ENCODE measurements at places on chromosomes 7 and 10. TPM values are rescaled to one million over a fixed set of nuclear protein-coding genes. Genes with fewer than 3 reads are reported as not detected.

GRCh38 chr7:28078036-28078901, 102.3 kb downstream of the JAZF1 start:
- no peaks in the 10 kb centered on the region for H3K27me3 ChIP-seq
- H3K36me3 ChIP-seq = no peaks in the 10 kb centered on the region
- H3K4me1 ChIP-seq = peaks cover 3% of the 10 kb centered on the region
- no peak overlapping the region for H3K4me3 ChIP-seq
- peak; percentile 51 for DNase-seq

COL13A1 gene
- not detected for total RNA-seq

KCND2 gene
- total RNA-seq = not detected

FRMD4A gene
- total RNA-seq = 0.35 TPM

HEPACAM2 gene
- not detected for total RNA-seq

DNA sequence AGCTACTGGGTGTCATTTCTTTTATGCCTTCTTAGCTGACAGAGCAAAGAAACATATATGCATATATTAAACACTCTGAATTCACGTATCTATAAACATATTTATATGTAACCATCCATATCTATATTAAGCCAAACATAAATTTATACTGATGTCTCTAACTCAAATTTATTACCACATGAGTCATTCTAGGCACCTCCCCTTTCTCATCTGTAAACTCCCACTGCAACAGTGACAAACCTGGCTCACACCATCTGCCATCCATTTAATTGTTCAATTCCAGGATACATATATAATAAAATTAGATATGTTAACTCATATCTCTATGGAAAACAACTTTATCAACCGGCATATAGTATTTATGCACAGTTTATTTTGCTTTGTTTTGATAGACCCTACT, 722.3 kb downstream of the SORCS1 start:
- no peaks in the 10 kb centered on the region for H3K36me3 ChIP-seq
- H3K4me1 ChIP-seq = no peaks in the 10 kb centered on the region
- H3K27ac ChIP-seq = no peak overlapping the region
- no peak overlapping the region for H3K4me3 ChIP-seq

DNA sequence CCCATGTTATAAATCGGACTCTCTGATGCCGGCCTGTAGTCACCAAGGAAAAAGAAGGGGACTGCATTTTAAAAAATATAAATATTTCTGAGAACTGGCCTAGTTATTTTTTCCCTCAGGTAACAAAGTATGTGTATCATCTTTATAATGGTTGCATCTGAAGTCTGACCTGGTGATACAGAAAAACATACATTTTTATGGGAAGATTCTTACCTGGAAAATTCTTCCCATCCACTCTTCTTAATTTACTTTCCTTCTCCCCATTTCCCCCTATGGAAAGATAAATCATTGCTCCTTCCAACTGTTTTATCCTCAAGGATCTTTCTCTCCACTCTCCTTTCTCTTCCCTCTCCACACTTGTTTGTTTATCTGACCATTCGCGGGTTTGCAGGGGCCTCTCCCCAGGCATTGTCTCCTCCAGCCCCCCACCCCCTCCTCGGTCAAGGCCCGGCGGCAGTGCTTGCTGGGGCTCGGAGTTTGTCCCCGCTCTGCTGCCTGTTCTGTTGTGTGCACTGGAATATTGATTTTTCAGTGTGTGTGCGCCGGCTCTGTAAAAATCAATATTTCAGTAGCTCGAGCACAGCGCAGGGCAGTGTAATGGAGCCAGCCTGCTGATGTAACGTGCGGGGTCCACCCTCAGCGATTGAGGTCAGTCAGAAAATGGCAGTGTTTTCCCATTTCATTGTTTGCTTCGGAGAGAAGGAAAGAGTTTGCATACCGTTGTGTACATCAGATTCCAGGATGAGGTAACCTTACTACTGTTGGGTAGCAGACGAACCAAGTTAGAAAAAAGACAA, 199.5 kb upstream of the NFE2L3 start:
- H3K36me3 ChIP-seq = peaks cover 1% of the 10 kb centered on the region
- peaks cover 20% of the 10 kb centered on the region for H3K4me1 ChIP-seq
- peak overlapping the region; percentile 59 for H3K4me3 ChIP-seq
- no peak for DNase-seq
- peaks cover 6% of the 10 kb centered on the region for H3K27me3 ChIP-seq

TAS2R3 gene
- 1.8 TPM for total RNA-seq

DNA sequence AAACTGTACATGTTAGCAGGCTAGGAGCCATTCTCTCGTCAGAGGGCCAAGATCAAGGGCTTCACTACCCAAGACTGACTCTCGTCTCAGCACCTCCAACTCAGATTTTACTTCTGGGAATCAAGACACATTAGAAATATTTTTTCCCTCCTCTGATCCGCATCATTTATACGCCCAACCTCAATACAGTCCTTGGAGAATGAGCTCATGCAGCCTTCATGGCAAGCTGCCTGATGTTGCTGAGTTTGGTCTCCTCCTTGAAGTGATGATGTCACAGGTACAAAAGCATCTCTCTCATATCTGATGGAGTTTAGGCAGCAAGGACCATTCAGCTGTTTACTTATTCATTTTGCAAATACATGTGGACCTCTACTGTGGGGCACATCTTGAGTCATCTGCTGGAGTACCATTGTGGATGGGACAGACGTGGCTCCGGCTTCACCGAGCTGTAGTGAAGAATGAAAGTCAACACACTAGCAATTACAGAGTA, 114.0 kb downstream of the BMPER start:
- H3K4me1 ChIP-seq = no peaks in the 10 kb centered on the region
- no peak overlapping the region for H3K4me3 ChIP-seq
- no peak for DNase-seq
- no peaks in the 10 kb centered on the region for H3K36me3 ChIP-seq
- H3K27ac ChIP-seq = no peak overlapping the region

MRC1 gene
- 0.05 TPM for total RNA-seq

GRCh38 chr10:69807696-69808095, 6.0 kb downstream of the COL13A1 start:
- no peak for DNase-seq
- H3K27me3 ChIP-seq = peaks cover 9% of the 10 kb centered on the region
- no peaks in the 10 kb centered on the region for H3K4me1 ChIP-seq
- no peak overlapping the region for H3K4me3 ChIP-seq
- H3K36me3 ChIP-seq = no peaks in the 10 kb centered on the region

- H3K27ac ChIP-seq = no peak overlapping the region
- peaks cover 13% of the 10 kb centered on the region for H3K27me3 ChIP-seq
- no peak overlapping the region for H3K4me3 ChIP-seq
- no peak for DNase-seq
- H3K4me1 ChIP-seq = peaks cover 8% of the 10 kb centered on the region
Observed at GRCh38 chr10:96714746-96715255, 5.5 kb downstream of the PIK3AP1 start.

- H3K27ac ChIP-seq = peak overlapping the region; percentile 76
- peaks cover 5% of the 10 kb centered on the region for H3K36me3 ChIP-seq
- H3K27me3 ChIP-seq = no peaks in the 10 kb centered on the region
- H3K4me1 ChIP-seq = peaks cover 96% of the 10 kb centered on the region
- peak overlapping the region; percentile 70 for H3K4me3 ChIP-seq
Observed at GRCh38 chr10:47260505-47261111, 39.4 kb upstream of the GDF10 start.

DNA sequence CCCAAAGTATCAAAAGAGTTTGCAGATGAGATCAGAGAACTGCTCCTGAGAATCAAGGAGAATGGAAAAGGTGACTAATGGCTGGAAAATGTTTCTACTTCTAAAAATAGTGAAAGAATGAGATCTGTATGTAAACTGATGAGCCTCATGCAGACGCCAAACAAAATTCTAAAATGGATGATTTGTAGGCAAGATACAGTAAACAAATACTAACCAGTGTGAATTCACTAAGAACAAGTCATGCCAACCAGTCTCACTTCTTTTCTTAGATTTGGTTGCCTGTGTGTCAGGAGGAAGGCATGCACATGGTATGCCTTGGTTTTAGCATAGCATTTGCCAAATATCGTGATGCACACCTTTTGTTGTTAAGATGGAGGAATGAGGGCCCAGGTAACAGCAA, 94.9 kb upstream of the PIK3CG start:
- peak overlapping the region; percentile 51 for H3K27ac ChIP-seq
- H3K4me1 ChIP-seq = peaks cover 80% of the 10 kb centered on the region
- no peaks in the 10 kb centered on the region for H3K27me3 ChIP-seq
- H3K4me3 ChIP-seq = no peak overlapping the region

SCART1 gene
- total RNA-seq = 3.3 TPM

- H3K27ac ChIP-seq = no peak overlapping the region
- H3K4me3 ChIP-seq = no peak overlapping the region
- no peak for DNase-seq
- H3K27me3 ChIP-seq = no peaks in the 10 kb centered on the region
- H3K4me1 ChIP-seq = peaks cover 22% of the 10 kb centered on the region
Observed at GRCh38 chr10:5752301-5752871, 60.8 kb downstream of the GDI2 start.

HOXA2 gene
- total RNA-seq = not detected

GRCh38 chr10:117666166-117666565, 123.6 kb downstream of the EMX2 start:
- H3K27me3 ChIP-seq = peaks cover 19% of the 10 kb centered on the region
- H3K36me3 ChIP-seq = no peaks in the 10 kb centered on the region
- peaks cover 10% of the 10 kb centered on the region for H3K4me1 ChIP-seq

IFIT1B gene
- total RNA-seq = not detected

AKR1C8 gene
- total RNA-seq = not detected

LRRTM3 gene
- not detected for total RNA-seq

DNA sequence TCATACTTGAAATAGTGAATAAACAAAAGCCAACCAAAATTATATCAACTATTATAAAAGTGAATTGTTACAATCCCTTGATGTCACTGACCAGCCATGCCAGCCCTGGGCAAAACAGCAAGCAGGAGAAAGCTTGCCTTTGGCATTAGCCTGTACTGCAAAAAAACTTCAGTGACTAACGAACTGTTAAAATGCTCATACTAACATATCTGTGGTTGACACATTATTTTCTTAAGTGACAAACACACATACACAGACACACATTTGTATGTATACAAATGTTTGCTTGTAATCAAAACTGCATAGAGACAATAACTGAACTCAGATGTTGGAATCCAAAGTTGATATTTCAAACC, 29.5 kb downstream of the CHCHD3 start:
- peaks cover 27% of the 10 kb centered on the region for H3K4me1 ChIP-seq
- no peaks in the 10 kb centered on the region for H3K36me3 ChIP-seq
- no peak overlapping the region for H3K4me3 ChIP-seq
- no peak overlapping the region for H3K27ac ChIP-seq
- no peaks in the 10 kb centered on the region for H3K27me3 ChIP-seq

DYDC1 gene
- not detected for total RNA-seq

DNA sequence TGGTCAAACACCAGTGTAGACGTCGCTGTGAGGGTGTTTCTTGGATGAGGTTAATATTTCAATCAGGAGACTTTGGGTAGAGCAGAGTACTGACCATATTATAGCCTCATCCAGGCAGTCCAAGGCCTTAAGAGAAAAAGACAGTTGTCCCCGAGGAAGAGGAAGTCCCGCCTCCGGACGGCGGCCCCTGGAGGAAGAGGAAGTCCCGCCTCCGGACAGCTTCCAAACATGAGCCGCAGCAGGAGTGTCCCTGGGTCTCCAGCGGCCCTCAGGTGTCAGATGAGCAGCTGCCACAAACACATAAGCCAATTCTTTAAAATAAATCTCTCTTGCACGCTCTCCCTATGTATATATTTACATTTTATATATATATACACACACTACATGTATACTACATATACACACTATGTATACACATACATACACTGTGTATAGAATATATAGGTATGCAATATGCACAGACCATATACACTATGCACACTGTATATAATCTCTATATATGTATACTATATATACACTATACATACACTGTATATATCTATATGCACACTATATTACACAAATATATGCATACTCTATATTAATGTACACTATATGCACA, 37.5 kb downstream of the PWWP2B start:
- DNase-seq = peak; percentile 64
- peak overlapping the region; percentile 48 for H3K4me3 ChIP-seq
- H3K4me1 ChIP-seq = peaks cover 5% of the 10 kb centered on the region
- no peaks in the 10 kb centered on the region for H3K27me3 ChIP-seq
- H3K36me3 ChIP-seq = no peaks in the 10 kb centered on the region

GRCh38 chr7:152677808-152678670, 2.1 kb upstream of the XRCC2 start:
- no peaks in the 10 kb centered on the region for H3K27me3 ChIP-seq
- H3K4me3 ChIP-seq = peak overlapping the region; percentile 44
- H3K27ac ChIP-seq = peak overlapping the region; percentile 19

DNA sequence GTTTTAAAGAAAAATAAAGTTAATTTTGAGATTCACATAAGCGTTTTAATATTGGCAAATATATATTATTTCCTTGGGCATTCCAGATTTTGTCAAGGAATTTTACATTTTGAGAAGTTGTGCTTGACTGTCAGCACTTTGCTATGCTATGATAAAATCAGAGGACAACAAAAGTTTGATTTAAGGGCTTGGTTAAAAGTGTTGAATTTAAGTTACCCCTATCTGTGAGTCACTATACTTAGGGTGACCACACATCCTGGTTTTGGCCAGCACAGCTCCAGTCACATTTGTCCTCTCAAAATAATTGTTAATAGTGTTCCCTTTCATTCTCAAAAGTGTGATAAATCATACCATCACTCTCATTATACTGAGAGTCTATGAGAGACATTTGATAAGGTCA, 34.2 kb upstream of the ANK3 start:
- no peak overlapping the region for H3K27ac ChIP-seq
- no peak for DNase-seq
- H3K36me3 ChIP-seq = peaks cover 1% of the 10 kb centered on the region
- H3K4me3 ChIP-seq = no peak overlapping the region

DNA sequence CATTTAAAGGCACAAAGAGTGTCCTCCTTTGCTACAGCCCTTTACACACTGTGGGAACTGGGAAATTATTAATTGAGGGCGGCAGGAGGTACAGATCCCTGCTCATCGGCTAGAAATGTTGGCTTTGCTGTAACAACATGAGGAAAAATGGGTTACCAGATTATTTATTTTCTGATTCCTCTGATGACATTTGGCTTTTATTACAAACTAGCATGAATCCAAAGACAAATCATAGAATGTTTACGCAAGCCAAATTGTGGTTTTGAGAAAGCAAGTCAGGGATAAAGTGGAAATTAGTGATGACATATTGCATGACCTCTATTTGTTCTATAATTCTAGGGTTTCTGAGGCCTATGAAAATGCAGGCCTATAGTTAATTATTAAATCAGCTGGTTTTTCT, 126.1 kb upstream of the TMEM196 start:
- H3K36me3 ChIP-seq = peaks cover 3% of the 10 kb centered on the region
- H3K4me3 ChIP-seq = no peak overlapping the region
- DNase-seq = no peak
- no peaks in the 10 kb centered on the region for H3K27me3 ChIP-seq
- no peaks in the 10 kb centered on the region for H3K4me1 ChIP-seq
- H3K27ac ChIP-seq = no peak overlapping the region
